Activated T-cell treated with anti-CD3 and anti-CD28 coated beads for 4 hours (primary cell): ENCODE measurements at places on chromosomes 7 and 10.

DNA sequence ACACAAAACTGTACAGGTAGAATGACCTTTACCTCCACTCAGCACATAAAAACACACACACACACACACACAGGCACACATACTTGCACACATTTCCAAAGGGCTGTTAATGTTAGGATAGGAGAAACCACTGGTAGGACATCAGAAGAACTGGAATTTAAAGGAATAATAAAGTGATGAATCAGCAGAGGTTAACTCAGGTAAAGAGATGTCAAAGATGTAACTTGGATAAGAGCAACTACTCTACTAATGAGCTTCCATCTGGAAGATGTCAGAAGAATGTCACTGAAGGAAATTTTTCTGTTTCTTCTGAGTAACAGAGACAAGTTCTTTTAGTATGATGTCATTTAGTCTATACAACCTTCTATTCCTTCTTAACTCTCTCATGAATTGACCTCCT lies 26.4 kb upstream of the GPR37 start:
- DNase-seq = no peak

DNA sequence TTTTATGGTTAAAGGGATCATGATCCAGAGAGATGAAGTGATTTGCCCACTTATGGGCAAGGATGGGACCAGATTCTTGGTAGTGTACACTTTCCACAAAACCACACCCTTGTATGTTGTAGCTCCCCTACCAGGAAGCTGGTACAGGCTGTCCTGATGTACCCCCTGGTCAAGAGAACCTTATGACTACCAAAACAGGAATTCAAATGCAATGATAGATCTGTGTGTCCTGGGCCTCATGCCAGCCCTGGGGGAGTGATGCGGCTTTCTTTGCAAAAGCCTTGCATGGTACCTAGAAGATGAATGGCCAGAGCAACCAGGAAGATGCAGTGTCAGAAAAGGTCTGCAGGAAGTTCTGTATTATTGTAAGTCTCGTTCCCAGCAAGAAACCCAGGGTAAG lies 94.9 kb upstream of the AGK start:
- DNase-seq = no peak

- no peak for DNase-seq
These were observed 18.9 kb downstream of the NCAPG2 start for GRCh38 chr7:158685693-158686092.

DNA sequence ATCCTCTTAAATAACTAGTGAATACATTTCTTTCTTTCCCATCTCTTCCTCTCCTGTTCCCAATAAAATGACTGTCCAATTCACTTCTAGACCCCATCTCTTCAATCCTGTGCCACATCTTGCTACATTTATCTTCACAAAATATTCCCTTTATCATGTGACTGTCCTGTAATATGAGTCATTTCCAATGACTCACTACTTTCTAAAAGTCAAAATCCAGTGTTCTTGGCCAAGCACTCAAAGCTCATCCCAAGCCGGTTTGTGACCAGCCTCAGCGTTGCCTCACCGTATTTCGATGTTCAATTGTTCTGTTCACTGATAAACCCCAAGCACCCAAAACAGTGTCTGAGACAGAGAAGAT lies 104.7 kb downstream of the PARD3 start:
- no peak for DNase-seq

DNA sequence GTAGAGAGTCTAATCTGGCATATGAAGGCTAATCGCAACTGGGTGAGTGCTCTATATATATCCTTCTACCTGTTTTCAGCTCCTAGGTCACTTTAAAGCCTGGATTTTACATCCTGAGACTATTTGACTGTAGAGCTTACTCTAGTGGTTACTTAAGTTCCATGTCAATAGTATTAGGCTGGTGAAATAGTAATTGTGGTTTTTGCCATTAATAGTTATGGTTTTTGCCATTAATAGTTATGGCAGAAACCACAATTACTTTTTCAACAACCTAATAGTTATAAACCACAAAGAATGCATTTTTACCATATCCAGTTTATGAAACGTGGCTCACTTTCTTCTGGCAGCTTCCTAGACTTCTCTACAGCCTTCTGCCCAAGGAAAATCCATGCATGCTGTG lies 263.1 kb upstream of the KIAA1217 start:
- DNase-seq = no peak

DNA sequence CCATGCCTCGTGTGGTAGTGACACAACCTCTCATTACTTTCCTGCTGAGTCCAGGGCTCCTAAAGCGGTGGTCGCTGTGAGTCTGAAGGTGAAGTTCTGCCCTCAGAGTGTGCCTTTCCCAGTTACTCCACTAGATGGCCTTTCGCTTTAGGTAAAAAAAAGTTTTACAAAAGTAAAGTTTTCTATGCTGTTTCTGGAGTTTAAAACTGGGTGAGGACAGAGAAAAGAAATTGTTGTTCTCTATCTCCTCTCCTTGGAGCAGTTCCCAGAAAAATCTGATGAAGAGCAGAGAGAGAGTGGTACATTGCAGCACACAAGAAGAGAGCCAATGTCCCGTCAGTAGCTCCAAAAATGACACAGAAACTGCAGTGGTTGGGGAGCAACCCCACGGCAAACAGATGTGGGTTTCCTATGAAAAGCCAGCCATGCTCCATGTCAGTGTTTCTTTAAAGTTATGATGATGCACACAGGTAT lies 257.1 kb downstream of the GLI3 start:
- DNase-seq = no peak

- peak; percentile 36 for DNase-seq
These were observed 191.2 kb upstream of the PRSS1 start for GRCh38 chr7:142557971-142558582.

- no peak for DNase-seq
These were observed 21.1 kb downstream of the SRRM3 start for GRCh38 chr7:76222839-76223238.

DNA sequence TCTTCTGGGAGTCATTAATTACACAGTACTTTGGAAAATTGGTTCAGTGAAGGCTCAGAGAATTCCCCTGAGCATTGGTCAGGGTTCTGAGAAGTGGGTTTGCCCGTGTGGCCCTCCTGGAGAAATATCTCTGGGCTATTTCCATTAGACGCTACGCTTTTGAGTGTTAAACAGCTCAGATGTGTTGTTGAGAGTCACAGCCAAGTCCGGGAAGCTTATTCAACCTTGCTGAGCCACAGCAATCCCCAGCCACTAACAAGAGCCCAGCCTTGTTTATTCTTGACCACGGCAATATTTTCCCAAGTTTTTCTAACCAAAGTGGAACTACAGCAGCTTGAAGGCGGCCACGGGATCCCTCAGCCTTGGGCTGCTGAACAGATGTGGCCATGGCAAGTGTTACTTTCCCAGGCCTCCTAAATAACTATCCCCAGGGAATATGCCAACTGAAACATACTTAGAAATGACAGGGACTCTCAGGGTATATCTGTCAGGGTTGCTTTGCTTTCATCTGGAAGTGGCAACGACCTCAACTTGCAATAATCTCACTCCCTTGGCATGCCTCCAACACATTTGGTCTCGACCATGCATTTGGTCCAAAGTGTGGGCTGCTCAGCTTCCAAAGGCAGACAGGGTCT lies 214.7 kb downstream of the EMX2 start:
- DNase-seq = no peak

GRCh38 chr7:6071406-6071805 lies 40.2 kb downstream of the ANKRD61 start:
- DNase-seq = no peak

GRCh38 chr7:77458786-77459185 lies 42.6 kb upstream of the GSAP start:
- DNase-seq = no peak

- no peak for DNase-seq
These were observed 39.8 kb downstream of the SLC37A3 start for GRCh38 chr7:140358412-140359051.

GRCh38 chr7:82406937-82407336 lies 36.6 kb downstream of the CACNA2D1 start:
- no peak for DNase-seq

- DNase-seq = no peak
These were observed 50.4 kb downstream of the NEURL1 start for GRCh38 chr10:103543617-103544525.

GRCh38 chr7:220151-220841 lies 27.9 kb downstream of the FAM20C start:
- no peak for DNase-seq

- no peak for DNase-seq
These were observed 2.7 kb downstream of the SKIDA1 start for GRCh38 chr10:21522631-21523406.

- no peak for DNase-seq
These were observed 18.3 kb downstream of the STEAP1B start for GRCh38 chr7:22481726-22482125.

DNA sequence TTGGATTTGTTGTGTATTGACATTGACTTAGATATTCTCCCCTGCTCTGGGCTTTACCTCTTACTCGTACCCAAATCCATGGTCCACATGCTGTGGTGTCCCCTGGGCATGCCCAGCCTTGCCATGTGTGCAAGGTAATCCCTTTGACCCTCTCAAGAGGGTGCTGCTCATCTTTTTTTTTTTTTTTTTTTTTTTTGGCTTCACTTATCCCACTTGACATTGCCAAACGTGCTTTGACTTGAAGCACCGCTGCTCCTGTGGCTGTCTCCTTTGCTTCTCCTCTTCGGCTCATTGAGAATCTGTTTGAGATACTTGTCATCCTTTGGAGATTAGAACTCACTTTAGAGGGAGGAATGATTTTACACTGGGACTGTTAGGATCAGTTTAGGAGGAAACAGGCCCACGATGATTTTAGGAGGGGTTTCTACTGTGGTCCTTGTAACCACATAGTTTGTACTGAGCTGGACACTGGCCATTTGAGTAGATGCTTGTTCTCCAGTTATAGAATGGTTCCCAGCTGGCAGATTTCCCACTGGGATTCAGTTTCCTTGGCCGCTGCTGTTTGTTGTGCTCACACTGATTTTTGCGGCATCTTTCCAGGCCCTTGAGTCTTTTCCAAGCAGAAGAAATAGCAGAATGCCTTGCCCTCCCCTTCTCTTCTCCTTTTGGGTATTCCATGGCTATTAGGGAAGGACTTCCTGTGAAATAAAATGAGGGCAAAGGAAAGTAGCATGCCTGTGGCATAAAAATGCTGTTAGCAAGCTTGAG lies 184.8 kb downstream of the AUTS2 start:
- DNase-seq = no peak

- DNase-seq = no peak
These were observed 1.1 kb upstream of the FEZF1 start for GRCh38 chr7:122305475-122306319.

DNA sequence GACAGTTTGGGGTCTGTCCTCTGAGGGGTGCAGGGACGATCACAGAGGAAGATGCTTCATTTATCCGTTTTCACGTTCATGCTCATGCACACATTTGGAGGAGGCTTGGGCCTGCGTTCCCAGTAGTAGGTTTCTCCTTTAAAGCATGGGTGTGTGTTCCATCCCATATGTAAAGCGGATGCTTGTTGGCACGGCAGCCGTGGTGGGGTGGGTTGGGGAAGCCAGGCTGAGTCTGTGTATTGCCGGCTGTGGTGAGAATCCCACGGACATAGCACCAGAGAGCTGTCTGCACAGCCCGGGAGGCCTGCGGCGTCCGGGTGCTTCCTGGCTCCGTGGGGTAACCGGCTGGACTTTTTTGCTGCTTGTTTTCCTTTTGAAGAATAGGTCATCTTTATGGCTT lies 440 bp downstream of the JAKMIP3 start:
- no peak for DNase-seq

DNA sequence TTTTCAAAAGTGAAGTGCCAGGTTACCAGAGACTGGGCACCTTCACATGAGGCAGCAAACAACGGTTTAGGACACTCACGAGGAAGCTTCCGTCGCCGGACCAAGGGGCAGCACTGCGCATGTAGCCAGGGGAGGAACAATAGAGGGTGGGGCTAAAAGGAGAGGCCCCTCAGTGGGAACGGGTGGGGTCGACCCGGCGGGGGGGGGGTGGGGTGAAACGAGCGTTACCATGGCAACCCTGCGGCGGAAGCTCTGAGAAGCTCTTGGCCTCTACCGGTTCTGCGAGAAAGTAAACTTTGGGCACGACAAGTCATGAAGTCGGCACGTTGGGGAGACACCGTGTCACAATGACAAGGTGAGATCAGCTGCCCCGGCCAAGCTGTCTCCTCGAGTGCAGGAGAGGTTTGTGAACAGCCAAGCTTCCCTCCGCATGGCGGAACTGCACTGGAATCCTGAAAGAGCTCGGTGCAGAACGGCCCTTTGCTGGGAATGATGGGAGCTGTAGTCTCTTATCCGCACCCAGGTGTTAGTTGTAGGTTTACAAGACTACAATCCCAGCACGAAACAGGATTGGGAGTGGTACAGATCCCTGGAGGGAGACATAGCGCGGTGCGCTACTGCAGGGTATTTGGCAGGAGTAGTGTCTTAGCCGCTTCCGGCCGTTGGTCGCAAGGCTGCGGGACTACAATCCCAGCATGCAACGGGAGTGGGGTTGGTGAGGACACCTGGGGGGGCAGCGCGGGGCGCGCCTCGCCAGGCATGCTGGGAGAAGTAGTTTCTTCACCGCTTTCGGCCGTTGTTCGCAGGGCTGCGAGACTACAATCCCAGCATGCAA lies 72.8 kb upstream of the ZNF722 start:
- DNase-seq = peak; percentile 83

- DNase-seq = no peak
These were observed 219.6 kb downstream of the ELFN1 start for GRCh38 chr7:1889556-1890181.

DNA sequence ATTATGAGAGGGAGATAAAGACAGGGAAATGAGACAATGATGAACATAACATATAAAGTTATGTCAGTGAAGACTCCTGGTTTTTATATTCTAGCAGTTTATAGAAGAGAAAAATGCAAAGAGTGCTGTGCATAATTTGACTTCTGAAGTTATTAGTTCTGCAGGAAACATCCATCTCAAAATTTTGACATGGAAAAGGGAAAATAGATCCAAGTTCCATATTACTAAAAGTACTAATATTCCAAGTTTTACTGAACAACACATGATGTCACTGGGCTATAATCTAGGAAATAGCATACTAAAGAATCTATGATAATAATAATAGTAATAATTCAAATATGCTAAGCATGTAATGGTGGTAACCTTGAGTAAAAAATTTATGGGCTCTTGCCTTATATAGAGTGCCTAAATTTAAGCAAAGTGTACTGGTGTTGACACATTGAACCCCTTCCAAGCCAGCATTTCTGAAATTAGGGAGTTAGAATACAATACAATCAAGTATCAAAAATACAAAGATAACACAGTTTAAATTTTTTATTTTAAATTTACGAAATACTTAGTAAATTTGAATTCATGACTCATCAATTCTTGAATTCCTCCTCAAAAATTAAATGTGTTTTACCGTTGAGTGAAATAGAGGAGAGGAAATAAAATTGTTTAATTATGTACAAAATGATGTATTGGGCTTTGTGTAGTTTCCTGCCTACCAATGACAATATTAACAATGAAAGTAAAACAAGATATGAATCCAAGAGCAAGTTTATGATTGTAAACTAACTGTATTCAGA lies 102.8 kb upstream of the KCND2 start:
- no peak for DNase-seq

GRCh38 chr7:87339373-87339897 lies 6.0 kb upstream of the CROT start:
- DNase-seq = no peak

- DNase-seq = no peak
These were observed 146.3 kb downstream of the DPP6 start for GRCh38 chr7:154198481-154198880.
